ENCODE measurements at places on chromosomes 6 and 20.

DNA sequence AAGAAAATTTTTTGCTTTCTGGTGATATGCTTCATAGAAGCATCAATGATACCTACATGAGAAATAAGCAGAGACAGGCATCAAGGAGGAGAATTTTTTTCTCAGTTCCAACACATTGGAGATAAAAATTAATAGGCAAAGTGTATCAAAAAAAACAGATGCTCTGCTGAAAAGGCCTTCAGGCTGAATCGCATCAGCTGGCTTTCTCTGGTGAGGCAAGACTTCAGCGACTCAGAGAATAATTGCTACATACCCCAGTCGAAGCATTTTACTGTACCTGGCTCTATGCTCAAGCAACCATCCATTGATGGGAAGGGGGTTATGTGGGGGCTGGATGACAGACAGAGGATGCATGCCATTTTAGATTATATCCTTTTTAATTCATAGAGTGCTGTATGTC lies 415.1 kb downstream of the TFAP2A start:
- no peak for DNase-seq

DNA sequence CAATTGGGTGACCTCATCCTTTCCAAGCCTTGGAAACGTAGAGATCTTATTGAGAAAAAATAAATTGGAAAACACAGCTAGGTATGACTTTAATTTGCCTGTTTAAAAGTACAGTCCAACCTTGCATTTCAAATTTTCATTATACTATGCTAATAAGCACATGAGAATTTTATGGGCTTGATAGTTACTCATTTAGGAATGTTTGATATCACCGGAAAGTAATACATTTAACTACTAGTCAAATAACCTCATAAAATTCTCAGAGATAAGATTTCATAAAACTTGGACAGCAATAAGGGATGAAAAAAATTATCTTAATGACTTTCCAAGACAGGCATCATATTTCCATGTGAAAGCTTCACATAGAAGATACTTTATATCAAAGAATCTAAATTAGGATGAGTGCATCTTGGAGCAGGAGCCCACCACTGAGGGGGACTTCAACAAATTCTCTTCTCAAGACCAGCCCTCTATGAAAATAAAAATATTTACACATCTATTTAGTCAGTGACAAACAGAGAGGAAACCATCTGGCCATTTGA lies 236.3 kb downstream of the EPHA7 start:
- DNase-seq = no peak

DNA sequence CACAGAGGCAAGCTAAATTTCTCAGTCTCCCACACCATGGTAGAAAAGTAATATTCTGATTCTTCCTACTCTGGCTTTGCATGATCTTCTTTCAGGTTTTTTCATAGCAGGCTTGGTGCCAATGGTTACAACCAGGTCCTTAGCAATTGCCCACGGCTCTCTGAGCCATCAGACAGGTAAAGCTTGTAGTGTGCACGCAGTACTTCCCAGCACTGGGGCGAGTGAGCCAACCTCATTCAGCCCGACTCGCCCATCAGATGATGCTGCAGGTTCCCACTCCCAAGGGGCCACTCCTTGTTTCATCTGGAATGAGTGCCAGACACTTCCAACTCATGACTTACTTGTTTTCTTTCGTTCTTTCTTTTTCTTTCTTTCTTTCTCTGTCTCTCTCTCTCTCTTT lies 78.3 kb downstream of the PERP start:
- no peak for DNase-seq

DNA sequence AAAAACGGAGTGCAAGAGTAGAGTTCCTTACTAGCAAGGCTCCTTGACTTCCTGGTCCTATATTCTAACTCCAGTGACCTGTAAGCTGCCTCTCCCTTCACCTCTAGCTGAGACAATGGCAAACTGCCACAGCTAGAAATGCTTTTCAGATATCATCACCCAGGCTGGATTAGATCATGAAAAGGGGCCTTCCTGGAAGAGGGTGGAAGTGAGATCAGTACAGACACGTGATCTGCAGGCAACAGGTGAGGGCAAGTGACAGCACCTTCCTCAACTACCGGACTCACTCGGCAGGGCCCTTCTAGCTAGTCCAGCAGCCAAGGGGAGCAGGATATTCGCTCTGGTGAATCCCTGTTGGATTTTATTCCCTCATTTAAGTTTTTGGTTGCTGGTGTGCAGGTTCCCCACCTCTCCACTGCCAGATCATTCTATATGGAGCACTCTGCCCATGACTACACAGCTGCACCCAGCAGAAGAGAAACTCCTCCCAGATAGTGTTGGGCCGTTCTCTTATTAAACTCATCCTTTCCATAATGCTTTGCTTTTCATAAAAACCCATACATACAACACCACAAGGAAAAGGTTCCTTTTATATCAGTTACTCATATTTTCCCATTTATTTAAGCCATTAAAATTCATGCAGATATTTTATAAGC lies 26.4 kb upstream of the FAM83C start:
- no peak for DNase-seq

DNA sequence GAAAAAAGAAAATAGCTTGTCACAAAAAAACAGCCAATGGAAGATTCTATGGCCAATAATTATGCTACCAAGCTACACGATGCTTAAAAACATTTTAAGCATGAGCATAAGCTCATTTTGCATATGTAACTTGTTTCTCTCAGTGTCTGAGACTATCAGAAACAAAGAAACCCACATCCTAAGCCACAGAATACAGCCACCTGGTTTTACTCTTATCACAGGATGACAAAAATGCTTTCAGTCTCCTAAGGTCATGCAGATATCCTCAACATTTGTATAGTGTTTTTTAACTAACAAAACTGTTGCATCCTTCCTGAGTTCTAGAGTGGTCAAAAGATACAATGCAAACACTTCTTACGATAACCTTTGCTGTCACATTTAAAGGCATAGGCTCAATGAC lies 172.1 kb upstream of the RUNX2 start:
- peak; percentile 30 for DNase-seq

- peak; percentile 76 for DNase-seq
Observed at GRCh38 chr20:46013829-46014516, 5.3 kb downstream of the MMP9 start.

GRCh38 chr6:53731866-53732636 lies 62.8 kb upstream of the LRRC1 start:
- no peak for DNase-seq

- DNase-seq = no peak
Observed at GRCh38 chr6:52560462-52560861, 16.4 kb downstream of the TRAM2 start.

DNA sequence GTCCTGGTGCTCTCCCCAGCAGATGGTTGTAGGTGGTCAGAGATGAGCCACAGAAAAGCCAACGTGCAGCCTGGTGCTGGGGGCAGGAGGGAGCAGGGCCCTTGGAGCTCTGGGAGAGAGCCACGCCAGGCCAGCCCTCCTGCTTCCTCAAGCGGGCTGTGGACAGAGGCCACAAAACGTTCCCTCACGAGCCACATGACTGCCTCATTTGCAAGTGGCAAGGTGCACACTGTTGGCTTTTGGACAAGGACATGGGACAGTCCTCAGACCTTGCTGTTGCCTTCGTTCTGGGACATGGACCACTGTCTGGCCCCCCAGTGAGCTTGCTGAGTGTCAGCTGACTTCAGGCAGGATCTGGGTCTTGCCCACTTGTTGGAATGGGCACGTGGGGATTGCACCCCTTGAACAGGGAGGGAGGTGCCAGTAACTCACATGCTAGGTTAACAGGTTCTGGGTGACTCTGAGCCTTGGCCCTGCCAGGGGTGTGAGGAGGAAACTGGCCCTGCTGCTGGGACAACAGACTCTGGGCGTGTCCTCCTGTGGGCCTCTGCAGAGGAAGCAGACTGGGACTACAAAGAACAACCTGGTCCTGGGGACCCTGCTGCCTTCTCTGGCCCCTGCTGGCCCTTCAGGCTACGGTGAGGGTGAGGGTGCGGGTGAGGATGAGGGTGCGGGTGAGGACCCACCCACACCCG lies 2.6 kb downstream of the SLCO4A1 start:
- no peak for DNase-seq

- no peak for DNase-seq
Observed at GRCh38 chr6:84432619-84433018, 205.2 kb upstream of the CEP162 start.

- no peak for DNase-seq
Observed at GRCh38 chr20:19765913-19766312, 7.9 kb downstream of the RIN2 start.

DNA sequence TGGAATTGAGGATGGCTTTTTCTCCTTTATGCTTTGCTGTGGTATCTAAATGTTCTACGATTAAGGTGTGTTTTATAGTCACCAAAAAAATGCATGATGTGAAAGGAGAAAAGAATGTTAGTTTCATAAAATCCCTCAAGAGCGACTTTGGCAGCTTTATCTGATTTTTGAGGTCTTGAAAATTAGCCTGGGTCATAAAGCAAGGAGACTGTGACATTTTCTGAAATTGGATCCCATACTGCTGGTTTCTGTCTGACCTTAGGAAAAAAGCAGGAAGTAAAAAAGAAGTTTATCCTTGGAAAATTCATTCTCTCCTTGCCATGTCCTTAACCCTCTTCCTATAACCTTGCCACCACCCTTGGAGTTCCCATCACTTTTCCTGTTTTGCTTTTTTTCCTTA lies 525.3 kb downstream of the CD83 start:
- no peak for DNase-seq

DNA sequence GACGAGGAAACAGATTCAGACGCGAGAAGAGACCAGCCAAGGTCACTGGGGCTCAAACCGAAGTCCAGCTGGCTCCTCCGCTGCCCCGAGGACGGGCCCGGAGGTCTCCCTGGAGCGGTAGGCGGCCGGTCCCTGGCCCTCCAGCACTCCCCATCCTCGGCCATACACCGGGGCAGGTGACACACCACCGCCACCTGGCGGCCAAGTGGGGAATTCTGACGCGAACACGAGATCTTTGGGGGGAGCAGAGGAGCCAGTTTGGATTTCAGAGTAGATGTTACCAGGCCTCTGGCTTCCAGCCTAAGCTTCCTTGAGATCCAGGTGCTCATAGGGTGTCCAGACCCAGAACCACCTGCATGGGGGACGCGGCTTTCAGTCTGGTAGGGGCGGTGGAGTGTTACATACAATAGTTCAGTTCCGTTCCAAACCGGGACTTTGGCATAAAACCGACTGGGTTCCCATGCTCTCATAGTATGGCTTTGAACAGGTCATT lies 16.1 kb downstream of the BPIFB1 start:
- DNase-seq = peak; percentile 73

GRCh38 chr6:159308198-159308597 lies 139.0 kb downstream of the FNDC1 start:
- no peak for DNase-seq

GRCh38 chr6:126967296-126968005 lies 151.0 kb upstream of the RSPO3 start:
- DNase-seq = no peak

- DNase-seq = no peak
Observed at GRCh38 chr6:154874773-154875592, 120.1 kb upstream of the TIAM2 start.

DNA sequence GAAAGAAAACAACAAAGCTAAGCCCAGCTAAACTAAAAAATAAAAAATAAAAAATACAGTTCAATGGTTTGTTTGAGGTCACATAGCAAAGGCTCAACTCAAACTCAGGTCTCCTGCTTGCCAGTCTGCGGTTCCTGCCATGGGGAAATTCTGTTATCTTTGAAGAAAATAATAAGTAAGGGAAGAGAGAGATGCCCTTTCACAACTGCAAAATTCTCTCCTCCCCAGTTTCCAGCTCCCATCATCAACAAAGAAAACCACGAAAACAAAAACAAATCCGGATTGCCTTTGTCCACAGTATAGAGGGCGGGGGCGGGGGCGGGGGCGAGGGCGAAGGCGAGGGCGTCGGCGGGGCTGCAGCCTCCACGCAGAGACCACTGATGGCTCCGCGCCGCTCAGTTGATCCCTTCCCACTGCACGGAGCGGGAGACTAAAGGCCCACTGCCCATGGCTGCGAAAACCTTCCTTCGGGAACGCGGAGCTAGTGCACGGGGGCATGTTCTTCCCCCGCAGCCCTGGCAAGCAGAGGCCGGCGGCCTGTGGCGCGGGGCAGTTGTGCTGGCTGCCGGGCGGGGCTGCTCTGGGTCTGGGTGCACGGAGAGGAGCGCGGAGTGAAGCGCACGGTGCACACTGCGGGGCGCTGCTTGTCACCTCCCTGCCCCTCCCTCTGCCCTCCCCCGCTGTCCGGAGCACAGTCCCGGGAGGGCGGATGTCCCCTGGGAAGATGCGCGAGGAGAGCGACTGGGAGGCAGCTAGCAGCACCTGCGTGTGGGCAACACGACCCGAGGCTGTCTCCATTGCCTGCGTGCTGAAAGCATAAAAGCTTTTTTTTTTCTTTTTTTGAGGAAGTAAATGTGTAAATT lies 54.1 kb upstream of the TPD52L1 start:
- DNase-seq = peak; percentile 33

GRCh38 chr20:16287776-16288175 lies 285.5 kb downstream of the KIF16B start:
- no peak for DNase-seq

DNA sequence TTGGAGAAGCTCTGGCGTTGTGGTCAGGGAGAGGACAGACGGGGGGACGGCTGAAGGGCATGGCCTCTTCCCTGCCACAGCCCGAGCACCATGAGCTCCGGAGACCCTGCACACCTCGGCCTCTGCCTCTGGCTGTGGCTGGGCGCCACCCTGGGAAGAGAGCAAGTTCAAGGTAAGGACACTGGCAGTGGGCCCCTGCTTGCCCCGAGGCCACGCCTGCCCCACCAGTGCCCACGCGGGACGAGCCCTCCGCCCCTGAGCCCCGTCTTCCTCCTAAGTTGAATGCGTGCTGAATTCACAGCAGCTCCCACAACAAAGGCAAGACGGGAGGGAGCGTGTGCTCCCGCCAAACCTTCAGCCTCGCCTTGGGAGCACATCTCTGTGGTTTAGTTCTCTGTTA lies 2.0 kb downstream of the COL20A1 start:
- no peak for DNase-seq

- no peak for DNase-seq
Observed at GRCh38 chr6:85660181-85660611, 17.5 kb upstream of the SYNCRIP start.

- peak; percentile 78 for DNase-seq
Observed at GRCh38 chr20:2469991-2470422, 582 bp downstream of the SNRPB start.

DNA sequence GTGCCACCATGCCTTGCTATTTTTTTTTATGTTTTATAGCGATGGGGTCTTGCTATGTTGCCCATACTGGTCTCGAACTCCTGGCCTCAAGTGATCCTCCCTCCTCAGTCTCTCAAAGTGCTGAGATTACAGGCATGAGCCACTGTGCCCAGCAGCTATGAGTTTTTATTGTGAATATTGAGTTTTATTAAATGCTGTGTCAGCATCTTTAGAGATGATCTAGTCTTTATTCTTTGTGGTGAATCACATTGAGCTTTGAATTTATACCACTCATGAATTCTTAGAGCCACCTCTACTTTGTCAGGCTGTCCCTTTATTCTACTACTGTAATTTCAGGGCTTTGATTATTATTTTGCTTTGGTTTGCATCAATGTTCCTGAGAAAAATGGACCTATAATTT lies 428.3 kb downstream of the BTBD3 start:
- no peak for DNase-seq
